ENCODE measurements at places on chromosomes 4 and X.

DNA sequence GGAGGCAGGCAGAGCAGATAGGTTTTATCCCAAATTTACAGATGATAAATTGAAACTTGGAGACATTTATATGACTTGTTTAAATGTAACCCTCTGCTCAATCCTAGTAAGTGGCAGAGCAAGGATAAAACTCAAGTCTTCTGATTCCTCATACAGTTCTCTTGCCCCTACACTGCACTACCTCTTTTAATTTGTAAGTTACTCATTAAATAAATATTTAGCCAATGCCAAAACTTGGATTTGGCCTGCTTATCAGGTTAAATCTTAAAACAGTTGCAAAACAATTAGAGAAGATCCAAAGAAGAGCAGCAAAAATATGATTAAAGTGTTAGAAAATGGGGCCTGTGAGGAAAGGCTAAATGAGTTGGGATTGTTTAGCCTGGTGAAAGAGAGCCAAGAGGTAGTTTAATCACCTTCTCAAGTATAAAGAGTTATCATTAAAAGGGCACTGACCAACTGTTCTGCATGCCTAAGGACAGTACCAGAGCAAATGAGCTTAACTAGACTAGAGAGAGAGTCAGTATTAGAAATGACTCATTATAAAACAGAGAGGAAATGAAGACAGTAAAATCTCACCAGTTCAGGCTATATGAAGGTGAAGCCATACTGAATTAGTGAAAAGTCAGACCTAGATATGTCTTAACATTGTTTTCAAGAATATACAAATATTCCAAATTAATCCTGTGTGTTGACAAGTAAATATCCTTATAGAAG, 146.3 kb downstream of the GRIA3 start:
- H3K36me3 ChIP-seq, result no peaks in the 10 kb centered on the region
- H3K4me1 ChIP-seq, result no peaks in the 10 kb centered on the region
- no peaks in the 10 kb centered on the region for H3K27me3 ChIP-seq
- no peak overlapping the region for H3K27ac ChIP-seq
- no peak for DNase-seq

GRCh38 chrX:10952619-10953018, 158.5 kb upstream of the HCCS start:
- H3K4me3 ChIP-seq, result no peak overlapping the region
- no peaks in the 10 kb centered on the region for H3K36me3 ChIP-seq
- no peaks in the 10 kb centered on the region for H3K4me1 ChIP-seq
- no peaks in the 10 kb centered on the region for H3K27me3 ChIP-seq
- no peak for DNase-seq

- H3K27me3 ChIP-seq, result no peaks in the 10 kb centered on the region
- H3K27ac ChIP-seq, result no peak overlapping the region
- no peaks in the 10 kb centered on the region for H3K36me3 ChIP-seq
- peaks cover 7% of the 10 kb centered on the region for H3K4me1 ChIP-seq
- no peak overlapping the region for H3K4me3 ChIP-seq
Measured at GRCh38 chrX:66030505-66031317, 9.2 kb downstream of the VSIG4 start.

GRCh38 chr4:48379587-48380180, 38.4 kb downstream of the SLAIN2 start:
- DNase-seq, result no peak
- peaks cover 21% of the 10 kb centered on the region for H3K36me3 ChIP-seq
- H3K4me3 ChIP-seq, result no peak overlapping the region
- no peaks in the 10 kb centered on the region for H3K27me3 ChIP-seq

GRCh38 chrX:122863067-122863466, 321.0 kb upstream of the GRIA3 start:
- H3K36me3 ChIP-seq, result no peaks in the 10 kb centered on the region
- no peaks in the 10 kb centered on the region for H3K4me1 ChIP-seq
- H3K27ac ChIP-seq, result no peak overlapping the region
- H3K27me3 ChIP-seq, result no peaks in the 10 kb centered on the region
- no peak overlapping the region for H3K4me3 ChIP-seq

DNA sequence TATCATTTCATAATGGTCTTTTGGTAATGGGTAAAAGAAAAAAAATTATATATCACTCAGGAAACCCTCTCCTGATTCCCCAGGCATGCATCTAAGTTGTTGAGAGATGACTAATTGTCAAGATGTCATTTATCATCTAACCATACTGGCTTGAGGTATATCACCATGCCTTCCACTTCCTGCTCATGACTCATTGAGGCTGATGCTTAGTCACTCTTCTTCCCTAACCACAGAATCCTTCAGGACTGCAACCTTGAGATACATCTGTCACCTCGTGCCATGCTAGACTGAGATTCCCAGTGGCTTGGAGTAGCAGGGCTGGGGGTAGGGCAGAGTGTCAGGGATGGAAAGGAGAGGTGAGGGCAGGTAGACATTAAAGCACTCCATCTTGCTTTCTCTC, 782.5 kb upstream of the INTU start:
- H3K27me3 ChIP-seq, result no peaks in the 10 kb centered on the region
- no peak for DNase-seq
- no peak overlapping the region for H3K4me3 ChIP-seq
- H3K27ac ChIP-seq, result no peak overlapping the region

DNA sequence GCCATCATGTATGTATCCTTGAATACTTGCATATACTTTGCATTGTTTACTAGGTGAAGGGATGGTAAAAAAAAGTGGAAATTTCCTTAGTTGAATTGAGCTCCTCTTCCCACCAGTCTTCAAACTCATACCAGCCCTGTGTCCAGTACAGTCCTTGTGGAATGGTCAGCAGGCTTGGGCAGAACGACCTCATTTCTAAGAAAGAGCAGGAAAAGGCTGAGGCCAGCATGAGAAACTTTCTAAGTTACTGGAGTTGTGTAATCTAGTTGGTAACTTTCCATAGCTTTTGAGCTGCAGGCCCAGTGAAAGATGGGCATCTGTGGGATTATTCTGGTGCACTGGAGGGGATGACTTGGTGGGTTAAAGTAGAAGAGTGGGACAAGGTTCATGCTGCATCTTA, 87.6 kb downstream of the DCUN1D4 start:
- no peak overlapping the region for H3K4me3 ChIP-seq
- peaks cover 2% of the 10 kb centered on the region for H3K27me3 ChIP-seq
- H3K4me1 ChIP-seq, result no peaks in the 10 kb centered on the region
- no peak for DNase-seq
- H3K36me3 ChIP-seq, result no peaks in the 10 kb centered on the region

- DNase-seq, result no peak
- no peaks in the 10 kb centered on the region for H3K27me3 ChIP-seq
- no peak overlapping the region for H3K27ac ChIP-seq
- H3K4me1 ChIP-seq, result no peaks in the 10 kb centered on the region
- no peaks in the 10 kb centered on the region for H3K36me3 ChIP-seq
- no peak overlapping the region for H3K4me3 ChIP-seq
Measured at GRCh38 chr4:129278868-129279267, 182.9 kb downstream of the C4orf33 start.

DNA sequence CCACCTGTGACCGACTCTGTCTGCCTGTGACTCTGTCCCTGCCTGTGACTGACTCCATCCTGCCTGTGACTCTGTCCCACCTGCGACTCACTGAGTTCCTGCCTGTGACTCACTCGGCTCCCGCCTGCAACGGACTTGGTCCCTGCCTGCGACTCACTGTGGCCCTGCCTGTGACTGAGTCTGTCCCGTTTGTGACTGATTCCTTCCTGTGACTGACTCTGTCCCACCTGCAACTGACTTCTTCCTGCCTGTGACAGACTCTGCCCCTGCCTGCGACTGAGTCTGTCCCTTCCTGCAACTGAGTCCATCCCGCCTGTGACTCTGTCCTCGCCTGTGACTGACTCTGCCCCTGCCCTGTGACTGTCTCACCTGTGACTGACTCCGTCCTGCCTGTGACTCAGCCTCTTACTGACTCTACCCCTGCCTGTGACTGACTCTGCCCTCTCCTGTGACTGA, 9.6 kb upstream of the UVSSA start:
- peak overlapping the region; percentile 74 for H3K27ac ChIP-seq
- H3K36me3 ChIP-seq, result peaks cover 66% of the 10 kb centered on the region
- peaks cover 16% of the 10 kb centered on the region for H3K4me1 ChIP-seq
- peak; percentile 72 for DNase-seq
- no peaks in the 10 kb centered on the region for H3K27me3 ChIP-seq

DNA sequence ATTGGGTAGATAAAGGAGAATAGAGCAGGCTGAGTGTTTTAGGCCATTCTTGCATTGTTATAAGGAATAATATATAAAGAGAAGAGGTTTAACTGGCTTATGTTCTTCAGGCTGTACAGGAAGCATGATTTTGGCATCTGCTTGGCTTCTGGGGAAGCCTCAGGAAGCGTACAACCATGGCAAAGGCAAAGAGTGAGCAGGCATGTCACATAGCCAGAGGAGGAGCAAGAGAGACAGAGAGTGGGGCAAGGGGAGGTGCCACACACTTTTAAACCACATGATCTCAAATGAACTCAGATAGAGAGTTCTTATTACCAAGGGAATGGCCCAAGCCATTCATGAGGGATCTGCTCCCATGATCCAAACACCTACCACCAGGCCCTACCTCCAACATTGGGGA, 4.4 kb upstream of the METTL14 start:
- DNase-seq, result no peak
- peaks cover 2% of the 10 kb centered on the region for H3K36me3 ChIP-seq
- H3K27ac ChIP-seq, result no peak overlapping the region
- no peak overlapping the region for H3K4me3 ChIP-seq
- H3K4me1 ChIP-seq, result peaks cover 13% of the 10 kb centered on the region
- no peaks in the 10 kb centered on the region for H3K27me3 ChIP-seq

GRCh38 chr4:66059136-66059535, 388.8 kb upstream of the EPHA5 start:
- H3K36me3 ChIP-seq, result no peaks in the 10 kb centered on the region
- DNase-seq, result no peak

- H3K27ac ChIP-seq, result no peak overlapping the region
- H3K36me3 ChIP-seq, result no peaks in the 10 kb centered on the region
- no peaks in the 10 kb centered on the region for H3K27me3 ChIP-seq
- no peak for DNase-seq
- H3K4me3 ChIP-seq, result no peak overlapping the region
Measured at GRCh38 chr4:41713768-41714167, 34.8 kb downstream of the PHOX2B start.

- H3K36me3 ChIP-seq, result no peaks in the 10 kb centered on the region
- no peak for DNase-seq
- H3K27ac ChIP-seq, result no peak overlapping the region
- no peak overlapping the region for H3K4me3 ChIP-seq
- no peaks in the 10 kb centered on the region for H3K27me3 ChIP-seq
- no peaks in the 10 kb centered on the region for H3K4me1 ChIP-seq
Measured at GRCh38 chrX:16700734-16701133, 11.7 kb downstream of the CTPS2 start.

- DNase-seq, result peak; percentile 80
- peak within 1 kb of the TSS; percentile 92 for H3K4me3 ChIP-seq
- peaks cover 35% of the 10 kb centered on the region for H3K4me1 ChIP-seq
- H3K36me3 ChIP-seq, result peaks cover 2% of the 10 kb centered on the region
- H3K27me3 ChIP-seq, result peaks cover 3% of the 10 kb centered on the region
Measured at GRCh38 chr4:6909113-6909969, at the start of gene TBC1D14. TBC1D14 (plus strand) TSS chr4:6909826; CDS start chr4:6923390, 13,564 bp downstream.

GRCh38 chrX:15929194-15929593, 74.6 kb upstream of the AP1S2 start:
- H3K27ac ChIP-seq, result no peak overlapping the region
- DNase-seq, result no peak
- peaks cover 26% of the 10 kb centered on the region for H3K27me3 ChIP-seq
- H3K36me3 ChIP-seq, result no peaks in the 10 kb centered on the region
- H3K4me1 ChIP-seq, result no peaks in the 10 kb centered on the region
- no peak overlapping the region for H3K4me3 ChIP-seq

DNA sequence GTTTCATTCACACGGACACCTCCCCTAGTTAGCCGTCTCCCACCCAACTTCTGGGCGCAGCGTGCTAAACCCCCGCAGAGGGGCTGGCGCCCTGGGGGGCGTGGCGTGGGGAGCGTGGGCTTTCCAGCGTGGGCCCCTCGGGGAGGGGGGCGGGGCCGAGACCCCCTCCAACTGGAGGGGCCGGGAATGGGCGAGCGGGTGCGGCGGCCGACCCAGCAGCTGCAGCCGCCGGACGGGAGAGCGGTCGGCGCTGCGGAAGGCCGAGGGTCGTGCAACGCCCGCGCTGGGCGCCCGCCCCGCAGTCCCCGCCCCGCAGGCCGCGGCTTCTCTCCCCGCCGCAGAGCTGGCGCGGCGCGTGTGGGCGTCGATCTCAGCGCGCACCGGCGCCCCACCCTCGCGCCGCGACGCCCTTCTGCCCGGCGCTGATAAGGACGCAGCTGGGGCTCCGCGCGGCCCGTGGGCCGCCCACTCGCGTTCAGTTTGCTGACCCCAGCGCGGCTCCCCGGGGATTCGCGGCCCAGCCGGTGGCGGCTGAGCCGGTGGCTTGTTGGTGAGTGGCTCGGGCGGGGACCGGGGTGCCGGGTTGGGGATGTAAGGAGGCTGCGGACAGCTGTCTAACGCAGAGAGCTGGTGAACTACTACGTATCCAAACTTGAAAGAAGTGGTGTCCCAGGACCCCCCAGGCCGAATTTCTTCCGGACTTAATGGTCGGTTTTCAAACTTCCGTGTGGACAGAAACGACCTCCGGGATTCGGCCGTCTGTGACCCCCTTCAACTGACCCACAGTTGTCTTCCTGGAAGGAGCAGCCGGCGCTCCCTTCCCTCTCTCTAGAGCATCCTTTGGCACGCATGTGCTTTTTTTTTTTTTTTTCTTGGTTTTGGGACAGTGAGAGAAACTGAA, 1.5 kb downstream of the FHDC1 start:
- peaks cover 3% of the 10 kb centered on the region for H3K36me3 ChIP-seq
- peak overlapping the region; percentile 73 for H3K4me3 ChIP-seq
- DNase-seq, result no peak
- H3K27ac ChIP-seq, result no peak overlapping the region

DNA sequence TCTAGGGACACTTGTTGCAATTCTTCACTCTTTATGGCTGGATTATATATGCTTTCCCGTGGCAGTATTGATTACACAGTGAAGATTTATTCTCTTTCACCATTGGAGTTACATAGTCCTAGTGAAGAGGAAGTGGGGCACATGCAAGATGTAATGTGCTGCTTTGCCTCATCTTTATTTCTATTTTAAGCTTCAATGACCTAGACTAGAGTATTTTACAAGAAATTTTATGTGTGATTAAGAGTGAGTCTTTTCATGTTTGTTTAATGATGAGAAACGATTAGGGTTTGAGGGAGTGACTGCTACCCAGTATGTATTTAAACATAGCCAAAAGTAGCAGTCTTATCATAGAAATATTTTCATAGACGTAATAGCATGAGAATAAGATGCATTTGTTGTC, 30.8 kb downstream of the DIAPH2 start:
- no peaks in the 10 kb centered on the region for H3K27me3 ChIP-seq
- no peak for DNase-seq
- peaks cover 1% of the 10 kb centered on the region for H3K36me3 ChIP-seq
- H3K4me3 ChIP-seq, result no peak overlapping the region
- no peak overlapping the region for H3K27ac ChIP-seq

Measured in T-helper 2 cell treated with Interferon-gamma antibody and Interleukin-4, amounts not matched to agents 5 μg/mL and 100 μg/mL, for 36 hours (primary cell).